SJSA1 (cell line): ENCODE measurements at places on chromosomes 4 and X. TPM values are rescaled to one million over a fixed set of nuclear protein-coding genes. Genes with fewer than 3 reads are reported as not detected.

Gene C4orf54
- 0.25 and 0.63 TPM in 2 replicates for total RNA-seq

Gene APLN
- 1.7 and 2.6 TPM in 2 replicates for total RNA-seq

Gene CLCN5
- 2.0 and 3.5 TPM in 2 replicates for total RNA-seq

Gene CFAP47
- total RNA-seq: not detected in 2 replicates

Gene LNX1
- 0.09 TPM in 1 of 2 replicates, not detected in the other for total RNA-seq

Gene SMIM10
- total RNA-seq: 10.7 and 13.2 TPM in 2 replicates

Gene TMEM184C
- total RNA-seq: 31.4 and 41.3 TPM in 2 replicates
